Cortex of kidney (tissue), 1 donor: ENCODE measurements at places on chromosomes 4 and X.

DNA sequence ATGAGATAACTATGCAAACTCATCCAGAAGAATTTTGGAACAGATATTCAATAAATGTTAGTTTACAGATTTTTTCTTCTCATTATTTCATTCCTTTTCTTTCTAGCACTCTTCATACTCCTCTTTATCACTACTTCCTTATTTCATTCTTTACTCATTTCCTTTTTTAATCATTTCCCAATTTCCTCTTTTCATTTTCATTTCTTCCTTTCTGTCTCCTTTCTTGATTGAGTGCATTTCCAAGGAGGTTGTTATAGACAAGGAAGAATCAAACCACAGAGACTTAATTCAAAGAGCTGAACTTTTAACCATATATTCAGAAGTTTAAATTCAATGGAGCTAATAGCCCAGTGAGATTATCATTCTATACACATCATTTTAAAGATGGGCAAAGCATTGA lies 600.7 kb downstream of the ARAP2 start:
- no peak for DNase-seq

DNA sequence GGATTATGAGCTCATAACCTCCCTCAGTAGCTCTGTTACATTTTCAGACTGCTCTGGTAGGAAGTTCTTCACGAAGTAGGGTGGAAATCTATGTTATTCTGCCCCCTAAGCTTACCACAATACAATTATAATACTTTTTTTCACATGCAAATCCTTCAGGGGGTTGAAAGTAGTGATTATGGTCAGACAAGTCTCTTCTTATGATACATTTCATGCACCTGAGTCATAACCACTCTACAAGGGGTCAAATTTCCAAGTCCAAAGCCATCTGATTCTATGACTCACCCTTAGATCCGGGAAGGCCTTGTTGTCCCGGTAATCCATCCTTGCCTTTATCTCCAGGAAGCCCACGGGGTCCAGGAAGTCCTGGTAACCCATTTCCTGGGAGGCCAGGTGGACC lies 95.2 kb downstream of the ATG4A start:
- DNase-seq, result no peak

GRCh38 chr4:105246712-105247111 lies 100.0 kb downstream of the TET2 start:
- no peak for DNase-seq

- no peak for DNase-seq
Measured at GRCh38 chr4:68536375-68536774, 39.7 kb downstream of the UGT2B17 start.

- DNase-seq, result no peak
Measured at GRCh38 chr4:170705907-170706306, 616.2 kb upstream of the AADAT start.

- no peak for DNase-seq
Measured at GRCh38 chr4:62117886-62118285, 917.8 kb downstream of the ADGRL3 start.

DNA sequence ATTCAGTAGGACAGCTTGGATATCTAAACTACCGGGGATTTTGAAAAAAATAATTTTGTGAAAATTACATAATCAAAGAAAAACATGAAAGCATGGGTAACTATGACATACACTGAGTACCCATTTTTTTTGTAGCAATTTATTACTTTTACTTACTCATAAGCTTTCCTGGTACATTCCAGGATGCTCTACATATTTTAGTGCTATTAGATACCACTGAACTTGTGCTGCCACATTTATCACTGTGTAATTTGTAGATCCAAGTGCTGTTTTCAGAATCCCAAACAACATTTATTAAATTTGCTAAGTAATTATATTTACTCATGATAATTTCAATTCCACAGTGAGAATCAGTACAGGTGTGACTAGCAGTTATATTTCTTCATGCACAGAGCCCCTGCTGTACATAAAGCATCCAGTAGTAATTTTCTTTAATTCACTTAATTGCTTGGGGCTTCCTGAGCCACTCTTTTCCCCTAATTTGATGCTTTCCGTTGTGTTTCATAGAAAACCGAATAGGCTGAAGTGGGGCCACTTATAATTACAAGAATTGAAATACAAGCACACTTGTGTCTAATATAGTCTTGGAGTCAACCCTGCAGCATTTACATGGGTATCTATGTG lies 2254.4 kb downstream of the ARAP2 start:
- DNase-seq, result no peak

DNA sequence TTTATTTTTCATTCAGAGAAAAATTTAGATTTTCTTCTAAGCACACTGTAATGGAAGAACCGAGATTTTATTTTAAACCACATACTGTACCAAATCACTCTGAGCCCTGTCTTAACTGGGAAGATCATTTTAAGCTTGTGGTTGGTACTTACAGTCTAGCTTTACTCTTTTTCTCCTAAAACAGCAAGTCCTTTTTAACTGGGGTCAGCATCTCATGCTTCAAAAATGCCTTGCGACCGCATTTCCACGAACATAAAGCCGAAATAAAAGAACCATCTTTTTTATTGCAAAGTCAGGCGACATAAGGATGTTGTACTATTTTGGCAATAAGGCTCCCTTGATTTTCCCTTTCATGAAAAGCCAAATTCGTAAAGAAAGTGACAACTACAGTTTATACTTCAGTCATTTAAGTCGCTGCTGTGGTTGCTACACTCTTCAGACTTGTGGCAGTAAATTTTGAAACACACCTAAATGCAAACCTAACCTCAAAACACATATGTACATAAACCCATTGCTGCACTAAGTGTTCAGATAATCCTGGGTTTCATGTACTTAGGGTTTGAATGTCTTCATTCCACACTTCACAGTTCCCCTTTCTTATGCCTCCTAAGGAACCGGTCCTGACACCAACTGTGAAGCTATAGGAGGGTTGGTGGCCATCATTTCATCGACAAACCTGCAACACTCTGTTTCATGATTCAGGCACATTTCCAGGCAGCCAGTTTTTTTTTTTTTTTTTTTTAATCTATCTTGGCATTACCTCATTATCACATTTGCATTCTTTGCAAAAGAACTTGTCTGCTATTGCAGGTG lies 3.0 kb downstream of the STOX2 start:
- no peak for DNase-seq

DNA sequence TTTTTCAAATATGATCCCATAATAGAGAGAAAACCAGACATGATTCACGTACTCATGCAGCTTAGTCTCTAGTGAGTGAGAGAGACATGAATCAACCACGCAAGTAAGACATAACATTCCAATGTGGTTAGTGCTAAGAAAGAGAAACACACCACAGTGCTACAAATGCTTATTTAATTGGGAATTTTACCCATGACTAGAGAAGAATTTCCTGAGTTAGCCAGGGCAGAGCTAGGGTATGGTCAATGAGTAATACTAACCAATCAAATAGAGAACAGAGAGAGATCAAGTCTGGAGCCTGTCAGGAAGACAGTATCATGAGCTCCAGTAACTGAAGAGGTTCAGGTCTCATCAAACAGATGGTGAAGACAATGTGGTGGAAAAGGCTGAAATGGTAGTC lies 495.2 kb downstream of the PDGFC start:
- no peak for DNase-seq

DNA sequence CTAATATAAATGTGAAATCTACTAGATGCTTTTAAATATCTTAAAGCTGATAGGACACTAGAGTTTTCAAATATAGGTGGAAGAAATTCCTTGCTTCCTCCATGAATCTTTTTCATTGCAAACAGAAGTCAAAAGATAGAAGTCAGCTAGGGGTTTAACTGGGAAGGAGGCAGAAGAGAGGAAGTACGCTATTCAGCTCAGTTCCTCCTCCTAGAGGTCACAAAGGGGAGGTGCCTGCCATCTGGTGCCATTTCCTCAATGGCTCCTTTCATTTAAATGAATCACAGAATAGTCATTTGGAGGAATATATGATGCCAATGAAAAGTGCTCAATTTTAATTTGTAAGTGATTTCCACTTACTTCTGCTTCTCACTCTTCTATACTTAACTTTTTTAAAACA lies 8.5 kb downstream of the COL25A1 start:
- DNase-seq, result no peak

- no peak for DNase-seq
Measured at GRCh38 chr4:17781300-17782287, at the start of gene FAM184B. FAM184B (minus strand) TSS chr4:17781621; CDS start chr4:17781299, 322 bp downstream.

DNA sequence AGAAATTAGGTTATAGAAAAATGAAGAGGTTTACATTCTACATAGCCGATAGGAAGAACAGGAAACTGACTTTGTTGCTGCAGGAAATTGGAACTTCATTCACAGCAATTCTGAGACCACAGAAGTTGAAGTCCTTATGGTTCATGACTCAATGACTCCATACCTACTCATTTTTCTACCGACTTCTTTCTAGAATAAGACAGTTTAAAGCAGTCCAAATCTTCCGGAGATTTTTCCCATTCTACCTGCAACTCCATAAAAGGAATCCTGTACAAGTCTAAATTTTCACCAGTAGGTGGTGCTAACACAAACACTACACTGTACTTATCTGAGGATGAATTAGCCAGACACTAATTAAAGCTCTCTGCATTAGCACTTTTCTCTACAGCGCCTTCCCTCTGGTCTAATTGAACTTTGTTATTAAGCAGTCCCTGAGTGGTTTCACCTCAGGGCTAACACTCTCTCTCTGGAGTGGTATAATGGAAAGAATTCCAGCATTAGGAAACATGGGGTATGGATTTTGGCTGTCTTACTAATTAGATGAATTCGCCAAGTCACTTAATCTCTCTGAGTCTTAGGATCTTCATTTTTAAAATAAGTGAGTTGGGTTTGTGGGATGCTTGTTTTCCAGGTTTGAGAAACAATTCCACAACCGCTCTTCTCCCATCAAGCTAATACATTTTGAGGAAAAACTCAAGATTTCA lies 167.9 kb downstream of the SMIM20 start:
- DNase-seq, result no peak

GRCh38 chr4:14863418-14864364 lies 138.6 kb upstream of the CPEB2 start:
- DNase-seq, result no peak

DNA sequence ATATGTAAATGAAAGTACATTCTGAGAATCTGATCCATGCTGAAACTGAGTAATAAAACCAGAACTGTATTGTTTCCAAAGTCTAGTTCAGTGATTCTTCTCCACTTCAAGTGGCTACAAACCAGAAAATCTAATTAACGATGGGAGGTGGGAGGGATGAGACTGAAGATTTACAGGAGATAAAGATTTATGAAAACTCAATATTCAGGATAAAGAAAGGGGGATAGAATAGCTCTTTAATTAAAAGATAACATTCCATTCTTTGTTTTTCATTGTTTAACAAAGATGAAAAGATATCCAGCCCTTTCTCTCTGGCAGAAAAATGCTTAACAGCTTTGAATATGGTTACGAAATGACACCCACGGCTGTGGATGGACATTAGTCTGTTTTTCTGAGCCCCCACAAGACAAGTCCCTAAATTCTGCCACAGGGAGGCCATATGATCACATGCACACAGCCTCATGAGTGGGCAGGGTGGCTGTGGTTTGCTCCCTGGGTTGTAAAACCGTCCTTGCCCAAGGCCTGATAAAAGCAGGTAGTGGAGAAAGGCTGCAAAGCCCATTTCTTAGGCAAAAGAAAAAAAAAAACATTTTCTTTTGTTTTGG lies 36.4 kb downstream of the TMEM150C start:
- no peak for DNase-seq

DNA sequence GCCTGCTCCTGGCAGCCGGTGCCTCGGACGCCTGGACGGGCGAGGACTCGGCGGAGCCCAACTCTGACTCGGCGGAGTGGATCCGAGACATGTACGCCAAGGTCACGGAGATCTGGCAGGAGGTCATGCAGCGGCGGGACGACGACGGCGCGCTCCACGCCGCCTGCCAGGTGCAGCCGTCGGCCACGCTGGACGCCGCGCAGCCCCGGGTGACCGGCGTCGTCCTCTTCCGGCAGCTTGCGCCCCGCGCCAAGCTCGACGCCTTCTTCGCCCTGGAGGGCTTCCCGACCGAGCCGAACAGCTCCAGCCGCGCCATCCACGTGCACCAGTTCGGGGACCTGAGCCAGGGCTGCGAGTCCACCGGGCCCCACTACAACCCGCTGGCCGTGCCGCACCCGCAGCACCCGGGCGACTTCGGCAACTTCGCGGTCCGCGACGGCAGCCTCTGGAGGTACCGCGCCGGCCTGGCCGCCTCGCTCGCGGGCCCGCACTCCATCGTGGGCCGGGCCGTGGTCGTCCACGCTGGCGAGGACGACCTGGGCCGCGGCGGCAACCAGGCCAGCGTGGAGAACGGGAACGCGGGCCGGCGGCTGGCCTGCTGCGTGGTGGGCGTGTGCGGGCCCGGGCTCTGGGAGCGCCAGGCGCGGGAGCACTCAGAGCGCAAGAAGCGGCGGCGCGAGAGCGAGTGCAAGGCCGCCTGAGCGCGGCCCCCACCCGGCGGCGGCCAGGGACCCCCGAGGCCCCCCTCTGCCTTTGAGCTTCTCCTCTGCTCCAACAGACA lies 4.4 kb downstream of the SOD3 start:
- DNase-seq, result no peak

DNA sequence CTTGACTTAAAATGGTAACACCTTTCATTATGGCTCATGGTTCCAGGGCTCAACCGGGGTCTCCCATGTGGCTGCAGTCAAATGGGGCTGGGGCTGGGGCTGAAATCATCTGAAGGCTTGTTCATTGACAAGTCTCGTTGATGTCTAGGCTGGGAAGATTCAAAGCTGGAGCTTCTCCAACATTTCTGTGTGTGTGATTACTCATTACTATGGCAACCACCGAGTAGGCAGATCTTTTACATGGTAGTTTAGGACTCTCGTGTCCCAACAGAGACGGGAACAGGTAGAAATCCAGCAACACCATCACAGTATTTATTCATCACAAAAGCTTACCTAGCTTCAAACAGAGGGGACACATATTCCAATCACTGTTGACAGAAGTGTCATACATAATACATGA lies 7.8 kb downstream of the YTHDC1 start:
- DNase-seq, result no peak

DNA sequence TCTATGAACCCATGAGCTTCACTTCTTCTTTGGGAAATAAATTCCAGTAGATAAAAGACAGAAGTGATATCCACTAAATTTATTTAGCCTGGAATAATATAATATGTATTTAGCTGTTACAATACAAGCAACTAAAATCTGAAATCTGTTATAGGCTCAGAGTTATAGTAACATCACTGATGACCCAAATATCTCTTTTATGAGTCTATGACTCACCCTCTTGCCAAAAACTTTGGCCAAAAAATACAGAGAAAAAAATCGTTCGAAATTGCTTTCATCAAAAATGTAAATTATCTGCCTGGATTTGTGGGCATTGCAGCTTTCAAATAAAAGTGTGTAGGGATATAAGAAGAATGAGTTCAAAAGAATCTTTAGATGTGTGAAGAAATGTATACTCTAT lies 89.4 kb upstream of the DKK2 start:
- DNase-seq, result no peak

DNA sequence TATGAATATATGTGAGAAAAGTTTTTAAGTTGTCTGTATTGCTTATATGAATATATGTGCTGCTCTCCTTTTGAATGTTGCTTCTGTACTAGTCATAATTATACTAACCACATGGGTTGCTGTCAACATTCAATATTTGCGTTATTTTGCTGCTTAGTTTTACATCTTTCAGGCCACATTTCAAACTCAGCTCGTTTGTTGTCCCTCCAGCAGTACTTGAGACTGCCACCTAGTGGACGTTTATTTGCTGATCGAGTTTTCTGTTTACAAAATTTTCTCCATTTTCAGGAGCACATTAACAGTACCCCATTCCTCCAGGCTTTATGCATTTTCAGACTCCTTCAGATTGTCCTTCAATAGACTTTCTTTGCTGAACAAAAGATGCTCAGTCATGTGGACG lies 75.8 kb downstream of the NUDT11 start:
- DNase-seq, result no peak
